CD4-positive, alpha-beta T cell treated with Interleukin-1 beta for 1 hour (primary cell): ENCODE measurements at places on chromosomes 4 and X.
A peak's percentile ranks its signal among the peaks of the same experiment; 100 is the strongest.

GRCh38 chr4:108219998-108220397, 51.3 kb upstream of the LEF1 start:
- no peak for DNase-seq

DNA sequence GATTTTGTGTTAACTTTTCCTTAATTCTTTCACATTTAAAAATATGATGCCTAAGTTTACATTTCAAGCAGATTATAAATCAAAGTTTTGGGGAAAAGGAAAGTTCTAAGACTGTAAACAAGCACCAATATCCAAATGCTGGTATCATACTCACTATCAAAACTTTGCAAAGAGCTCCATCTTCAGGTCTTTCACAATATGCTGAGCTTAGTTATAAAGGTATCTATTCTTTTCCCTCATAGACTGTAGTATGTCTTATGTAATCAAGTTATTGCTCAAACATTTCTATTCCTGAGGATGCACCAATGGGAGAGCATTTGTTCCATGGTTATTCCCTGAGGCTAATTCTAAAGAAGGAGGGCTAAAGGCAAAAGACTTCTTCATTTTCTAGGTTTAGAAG, 207.9 kb upstream of the FAM241A start:
- no peak for DNase-seq

- no peak for DNase-seq
Observed at GRCh38 chr4:24662542-24662941, 78.2 kb upstream of the DHX15 start.

- no peak for DNase-seq
Observed at GRCh38 chrX:19956306-19956705, 34.6 kb downstream of the BCLAF3 start.

- peak; percentile 65 for DNase-seq
Observed at GRCh38 chr4:2412534-2412884, 5.9 kb downstream of the ZFYVE28 start.

DNA sequence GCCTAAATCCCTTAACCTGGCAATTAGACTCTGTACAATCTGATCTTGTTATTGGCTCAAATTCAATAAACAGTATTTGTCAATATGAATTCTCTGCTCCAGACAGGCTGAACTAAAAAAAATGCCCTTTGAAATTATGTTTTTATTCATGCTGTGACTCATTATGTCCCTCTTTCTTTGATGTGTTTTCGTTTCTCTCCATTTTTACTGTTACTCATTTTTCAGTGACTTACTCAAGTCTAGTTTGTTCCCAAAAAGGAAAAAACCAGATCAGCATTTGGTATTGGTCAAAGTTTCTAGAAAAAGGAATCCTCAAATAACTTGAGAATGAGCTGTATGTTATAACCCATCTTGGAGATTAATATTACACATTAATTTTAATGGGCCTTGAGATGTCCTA, 40.4 kb downstream of the UNC5C start:
- no peak for DNase-seq

- DNase-seq = no peak
Observed at GRCh38 chr4:72006586-72006985, 25.2 kb upstream of the NPFFR2 start.

GRCh38 chrX:22541926-22542325, 269.2 kb downstream of the CBLL2 start:
- no peak for DNase-seq

DNA sequence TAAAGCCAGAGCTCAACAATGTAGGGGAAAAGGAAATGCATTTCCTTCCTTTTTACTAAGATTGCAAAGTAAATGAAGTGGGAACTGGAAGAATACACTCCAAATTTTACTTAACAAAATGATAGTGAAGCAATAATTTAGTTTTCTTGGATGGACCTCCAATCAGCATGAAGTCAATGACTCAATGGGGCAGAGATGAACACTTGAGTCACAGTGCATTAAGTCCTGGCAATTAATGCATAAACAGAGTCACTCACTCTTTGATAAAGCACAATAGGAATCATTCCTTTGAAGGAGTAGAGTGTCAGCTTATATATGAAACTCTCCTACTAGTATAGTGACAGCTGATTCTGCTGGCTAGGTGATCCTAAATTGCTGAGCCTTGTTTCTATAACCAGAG, 66.7 kb upstream of the FRAS1 start:
- DNase-seq = no peak

GRCh38 chr4:86302251-86302650, 57.6 kb downstream of the MAPK10 start:
- no peak for DNase-seq

- DNase-seq = no peak
Observed at GRCh38 chr4:140168474-140168873, 14.5 kb upstream of the MAML3 start.

GRCh38 chrX:97399400-97399799, 515.7 kb downstream of the RPA4 start:
- peak; percentile 0 for DNase-seq

- no peak for DNase-seq
Observed at GRCh38 chrX:102517326-102517725, 787 bp upstream of the TMSB15A start.

- DNase-seq = peak; percentile 46
Observed at GRCh38 chrX:18886344-18887161, 97.4 kb downstream of the PHKA2 start.

GRCh38 chr4:48546336-48546735, 56.3 kb downstream of the ZAR1 start:
- peak; percentile 13 for DNase-seq

- no peak for DNase-seq
Observed at GRCh38 chrX:100819534-100819836, 706 bp upstream of the CSTF2 start.

GRCh38 chr4:158970812-158971211, 132.1 kb upstream of the RAPGEF2 start:
- no peak for DNase-seq

DNA sequence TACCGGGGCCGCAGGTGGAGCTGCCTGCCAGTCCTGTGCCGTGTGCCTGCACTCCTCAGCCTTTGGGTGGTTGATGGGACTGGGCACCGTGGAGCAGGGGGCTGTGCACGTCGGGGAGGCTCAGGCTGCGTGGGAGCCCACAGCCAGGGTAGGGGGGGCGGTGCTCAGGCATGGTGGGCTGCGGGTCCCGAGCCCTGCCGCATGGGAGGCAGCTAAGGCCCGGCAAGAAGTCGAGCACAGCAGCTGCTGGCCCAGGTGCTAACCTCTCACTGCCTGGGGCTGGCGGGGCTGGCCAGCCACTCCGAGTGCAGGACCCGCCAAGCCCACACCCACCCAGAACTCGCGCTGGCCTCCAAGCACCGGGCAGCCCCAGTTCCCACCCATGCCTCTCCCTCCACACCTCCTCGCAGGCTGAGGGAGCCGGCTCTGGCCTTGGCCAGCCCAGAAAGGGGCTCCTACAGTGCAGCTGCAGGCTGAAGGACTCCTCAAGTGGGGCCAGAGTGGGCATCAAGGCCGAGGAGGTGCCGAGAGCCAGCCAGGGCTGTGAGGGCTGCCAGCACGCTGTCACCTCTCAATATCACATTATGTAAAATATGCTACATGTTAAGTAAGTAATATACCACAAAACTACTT, 104.1 kb downstream of the COX7B2 start:
- DNase-seq = no peak

- no peak for DNase-seq
Observed at GRCh38 chr4:114698231-114698630, 99.6 kb downstream of the UGT8 start.

- DNase-seq = no peak
Observed at GRCh38 chrX:67714004-67714403, 170.2 kb downstream of the AR start.

DNA sequence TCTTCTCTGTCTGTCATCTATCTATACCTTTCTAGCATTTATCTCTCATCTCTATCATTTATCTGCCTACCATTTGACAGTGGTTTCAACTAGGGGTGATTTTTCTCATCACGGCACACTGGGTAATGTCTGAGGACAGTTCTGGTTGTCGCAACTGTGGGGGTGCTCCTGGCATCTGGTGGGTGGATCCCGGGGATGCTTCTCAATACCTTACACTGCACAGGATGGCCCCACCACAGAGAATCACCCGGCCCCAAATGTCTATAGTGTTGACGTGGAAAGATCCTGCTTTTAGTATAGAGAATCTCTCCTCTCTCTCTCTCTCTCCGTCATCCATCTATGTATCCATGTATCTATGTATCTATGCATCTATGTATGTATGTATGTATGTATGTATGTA, 7.2 kb downstream of the P2RY8 start:
- no peak for DNase-seq

DNA sequence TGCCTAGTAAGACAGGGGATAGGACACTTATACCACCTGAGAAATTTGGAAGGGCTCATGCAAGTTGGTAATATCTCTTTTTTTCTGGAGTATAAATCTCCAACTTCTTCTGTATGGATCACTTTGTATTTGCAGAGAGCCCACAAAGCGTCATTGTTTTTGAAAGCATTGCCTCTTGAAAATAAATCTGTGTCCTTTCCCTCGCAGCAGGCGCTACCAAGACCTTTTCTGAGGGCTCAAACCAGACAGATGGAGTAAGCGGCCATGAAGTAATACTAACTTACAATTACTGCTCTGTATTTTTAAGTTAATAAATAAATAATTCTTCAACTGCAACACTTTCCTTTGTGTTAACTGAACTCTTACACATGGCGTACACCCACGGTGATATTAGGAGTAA, 56.0 kb upstream of the FBXW7 start:
- DNase-seq = no peak

DNA sequence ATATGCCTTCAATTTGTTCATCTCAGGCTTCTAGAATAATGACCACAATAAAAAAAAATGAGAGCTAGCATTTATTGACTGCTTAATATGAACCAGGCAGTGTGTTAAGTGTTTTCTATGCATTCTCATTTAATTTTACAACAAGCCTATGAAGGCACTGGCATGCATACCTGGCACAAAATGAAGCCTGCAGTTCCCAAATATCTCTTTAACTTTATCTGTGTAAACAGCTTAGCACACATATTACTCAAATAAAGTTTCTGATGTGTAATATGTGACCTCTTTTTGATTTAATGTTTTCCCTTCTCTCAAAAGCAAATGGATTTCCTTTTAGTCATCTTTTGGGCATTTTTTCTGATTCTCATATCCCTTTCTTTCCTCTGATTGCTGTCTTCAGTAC, 671.8 kb downstream of the PCDH7 start:
- DNase-seq = no peak

GRCh38 chrX:96372313-96373046, 312.2 kb upstream of the DIAPH2 start:
- no peak for DNase-seq

GRCh38 chr4:144647095-144647561, 1.2 kb downstream of the HHIP start:
- DNase-seq = no peak

GRCh38 chrX:77505227-77505626, 58.0 kb downstream of the FGF16 start:
- no peak for DNase-seq

DNA sequence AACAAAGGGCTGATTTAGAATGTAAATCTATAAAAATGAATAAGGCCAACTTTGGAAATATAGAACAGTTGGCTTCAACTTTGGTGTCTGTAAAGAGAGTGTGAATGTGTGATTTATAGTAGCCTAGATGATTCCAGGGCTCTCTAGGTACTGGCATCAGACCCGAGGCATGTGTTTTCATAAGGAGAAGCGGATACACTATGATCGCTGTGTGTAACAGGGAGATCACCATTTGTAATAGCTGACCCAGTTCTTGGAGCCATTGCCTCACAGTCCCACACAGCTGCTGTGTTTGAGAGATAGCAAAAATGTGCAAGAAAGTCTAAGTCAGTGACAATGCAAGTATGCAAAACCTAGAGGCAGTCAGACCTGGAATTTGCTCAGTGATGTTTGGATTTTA, 135.1 kb downstream of the REPS2 start:
- no peak for DNase-seq

GRCh38 chr4:113740857-113741379, 20.6 kb downstream of the CAMK2D start:
- no peak for DNase-seq

DNA sequence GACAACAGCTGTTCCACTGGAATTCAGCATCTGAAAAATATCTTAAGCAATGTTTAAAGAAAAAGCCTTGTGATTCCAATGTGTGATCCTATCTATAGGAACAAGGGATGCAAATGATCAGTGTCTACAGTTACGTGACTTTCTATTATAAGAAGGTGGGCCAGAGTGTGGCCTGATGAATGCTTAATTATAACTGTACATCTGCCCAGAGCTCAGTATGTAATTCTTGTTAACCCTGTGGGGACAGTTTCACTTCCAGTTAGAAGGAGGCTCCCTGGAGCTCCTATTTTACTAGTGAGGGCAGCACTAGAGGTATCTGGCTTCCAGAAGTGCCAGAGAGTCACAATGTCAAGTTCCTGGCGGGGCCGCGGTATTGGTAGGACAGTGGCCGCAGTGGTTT, 288.5 kb downstream of the USP46 start:
- DNase-seq = no peak

DNA sequence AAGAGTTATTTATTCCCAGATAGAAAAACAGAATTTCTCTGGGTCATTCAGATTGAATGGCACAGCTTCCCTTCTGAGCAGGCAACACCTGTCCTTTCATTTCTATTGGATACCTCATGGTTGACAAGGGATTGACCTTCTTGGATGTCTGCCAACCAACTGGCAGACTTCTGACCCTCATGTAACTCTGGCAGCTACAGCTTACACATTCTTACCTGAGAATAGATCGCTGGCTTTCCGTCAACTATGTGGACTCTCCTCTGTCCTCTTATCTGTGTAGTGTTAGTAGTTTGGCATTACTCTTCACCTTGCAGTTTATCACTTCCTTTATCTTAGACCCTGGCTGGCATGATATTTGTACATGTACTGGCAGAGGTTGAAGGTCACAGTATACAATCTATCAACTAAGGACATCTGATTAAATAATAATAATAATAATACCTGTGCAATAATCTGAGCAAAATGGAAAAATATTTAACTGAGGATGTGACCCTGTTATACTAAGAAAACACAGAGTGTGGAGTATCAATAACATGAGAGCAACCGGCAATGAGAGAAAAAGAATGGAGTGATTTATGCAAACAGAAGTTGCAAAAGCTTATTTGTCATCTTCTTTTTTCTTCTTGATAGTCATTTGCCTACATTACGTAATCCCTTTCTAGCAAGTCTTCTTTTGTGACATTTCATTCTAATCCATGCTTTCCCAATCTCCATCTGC, 1118.2 kb downstream of the ARAP2 start:
- DNase-seq = no peak

- no peak for DNase-seq
Observed at GRCh38 chr4:100314057-100314456, 123.8 kb upstream of the DDIT4L start.

GRCh38 chr4:139552517-139553307, 3.3 kb downstream of the SETD7 start:
- no peak for DNase-seq

GRCh38 chr4:14254252-14254651, 626.7 kb upstream of the BOD1L1 start:
- DNase-seq = peak; percentile 8
